ENCODE measurements at places on chromosomes 7 and 10.
A peak's percentile ranks its signal among the peaks of the same experiment; 100 is the strongest.

- DNase-seq = peak; percentile 7
Measured at GRCh38 chr10:5252177-5253037, 55.8 kb downstream of the AKR1C4 start.

DNA sequence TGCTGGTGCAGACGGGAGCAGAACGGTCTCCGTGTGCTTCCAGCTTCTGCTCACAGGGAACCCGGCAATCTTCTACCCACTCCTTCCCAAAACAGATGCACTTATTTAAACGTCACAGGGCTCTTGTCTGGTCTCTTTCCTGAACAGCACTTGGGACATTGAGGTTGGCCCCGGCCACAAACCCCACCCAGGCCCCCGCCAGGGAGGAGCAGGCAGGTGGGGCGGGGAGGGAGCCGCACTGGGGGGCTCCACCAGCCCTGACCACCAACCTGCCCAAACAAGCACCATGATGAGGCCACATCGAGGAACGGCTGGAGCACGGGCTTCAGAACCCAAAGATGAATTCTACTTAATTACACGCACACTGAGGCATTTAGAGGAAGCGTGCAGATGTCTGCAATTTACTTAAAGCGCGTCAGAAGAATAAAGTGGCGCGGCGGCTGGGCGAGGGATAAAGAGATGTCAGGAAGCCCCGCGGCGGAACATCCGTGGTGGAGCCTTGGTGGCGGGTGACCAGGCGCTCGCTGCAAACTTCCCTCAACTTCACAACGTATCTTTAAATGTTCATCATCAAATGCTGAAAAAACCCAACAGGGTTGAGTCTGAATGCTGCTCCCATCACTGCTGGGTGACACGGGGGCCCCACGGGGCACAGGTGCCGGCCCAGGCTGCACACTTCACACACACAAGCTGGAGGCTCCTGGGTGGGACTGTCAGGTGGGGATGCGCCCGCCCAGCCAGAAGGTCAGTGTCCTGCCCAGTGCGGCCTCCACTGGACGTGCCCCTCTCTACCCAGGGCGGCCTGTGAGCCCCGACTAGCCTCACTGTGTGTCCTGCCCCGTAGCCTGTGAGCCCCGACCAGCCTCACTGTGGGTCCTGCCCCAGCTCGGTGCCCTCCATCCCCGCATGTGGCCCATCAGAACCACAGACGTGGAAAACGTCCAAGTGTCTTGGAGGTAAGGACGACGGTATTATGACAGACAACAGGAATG, 279.2 kb downstream of the MAD1L1 start:
- DNase-seq = no peak

- peak; percentile 68 for DNase-seq
Measured at GRCh38 chr7:55280031-55280454, 85.1 kb upstream of the LANCL2 start.

GRCh38 chr10:5649746-5650145, 16.6 kb downstream of the ASB13 start:
- no peak for DNase-seq

DNA sequence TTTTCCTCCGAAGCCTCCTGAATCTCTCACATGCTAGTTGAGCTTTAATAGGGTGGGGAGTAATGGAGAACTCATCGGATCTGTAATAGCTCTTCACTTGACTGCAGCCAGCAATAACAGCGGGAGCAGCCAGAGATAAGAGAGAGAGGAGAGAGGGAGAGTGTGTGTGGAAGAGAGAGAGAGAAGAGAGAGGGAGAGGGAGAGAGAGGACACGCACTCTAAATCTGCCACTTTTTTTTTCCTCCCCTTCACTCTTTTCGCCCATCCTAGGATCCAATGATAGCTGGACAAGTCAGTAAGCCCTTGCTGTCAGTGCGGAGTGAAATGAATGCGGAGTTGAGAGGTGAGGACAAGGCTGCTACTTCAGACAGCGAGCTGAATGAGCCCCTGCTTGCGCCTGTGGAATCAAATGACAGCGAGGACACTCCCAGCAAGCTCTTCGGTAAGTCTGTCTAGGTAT, 107.9 kb downstream of the POU6F2 start:
- no peak for DNase-seq

GRCh38 chr10:79222186-79222585, 125.1 kb upstream of the PPIF start:
- DNase-seq = no peak

DNA sequence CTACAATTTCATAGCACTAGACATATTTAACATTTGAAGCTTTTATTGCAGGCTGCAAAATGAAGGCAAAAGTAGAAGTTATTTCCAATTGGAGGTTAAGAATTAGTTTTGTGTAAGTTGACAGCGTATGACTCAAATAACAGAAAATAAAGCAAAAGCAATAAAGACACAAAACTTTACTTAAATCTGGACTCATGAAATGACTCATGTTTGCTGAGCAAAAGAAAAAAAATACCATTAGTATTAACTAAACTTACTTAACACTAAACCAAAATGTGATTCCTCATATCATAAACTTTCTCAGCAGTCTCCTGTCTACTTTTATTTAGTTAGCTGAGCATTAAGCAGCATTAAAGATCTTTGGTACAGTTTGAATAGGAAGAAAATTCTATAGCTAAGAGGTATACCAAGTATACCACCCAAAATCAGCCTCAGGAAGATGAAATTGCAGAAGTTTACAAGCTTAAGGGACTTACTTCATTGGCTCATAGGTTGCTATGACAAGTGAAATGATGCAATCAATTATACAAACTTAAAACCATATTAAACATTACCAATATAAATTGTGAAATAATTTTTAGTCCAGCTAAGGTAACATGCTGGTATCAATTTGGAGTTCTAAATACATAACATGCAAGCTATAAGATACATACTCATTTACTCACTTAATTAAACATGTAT, 1131.4 kb downstream of the XPNPEP1 start:
- no peak for DNase-seq

- DNase-seq = no peak
Measured at GRCh38 chr10:33150889-33151288, 183.6 kb downstream of the NRP1 start.

GRCh38 chr7:141691961-141692360, 10.0 kb downstream of the DENND11 start:
- DNase-seq = no peak

GRCh38 chr7:11605749-11606148, 226.2 kb downstream of the THSD7A start:
- DNase-seq = no peak

- DNase-seq = no peak
Measured at GRCh38 chr7:98189559-98189958, 21.7 kb upstream of the BHLHA15 start.

DNA sequence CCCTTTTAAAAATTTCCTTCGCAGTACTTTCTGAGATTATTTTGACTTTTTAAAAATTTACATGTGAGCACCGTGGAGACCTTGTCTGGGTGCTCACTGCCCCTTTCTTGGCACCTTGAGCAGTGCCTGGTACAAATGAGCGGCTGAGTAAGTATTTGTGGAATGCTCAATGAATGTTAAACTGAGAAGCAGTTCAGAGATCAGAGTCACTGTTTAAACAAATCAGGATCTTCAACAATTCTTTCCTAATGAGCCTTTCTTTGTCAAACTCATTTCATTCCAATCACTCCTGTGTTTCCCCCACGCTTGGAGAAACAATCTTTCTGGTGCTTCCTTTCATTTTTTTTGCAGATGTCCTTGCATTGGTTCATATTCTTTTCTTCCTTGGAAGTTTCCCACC, 611.3 kb upstream of the GALNT17 start:
- no peak for DNase-seq
